Choroid plexus epithelial cell (primary cell): ENCODE measurements at places on chromosomes 3 and 15.

GRCh38 chr3:81440661-81441060, 320.8 kb downstream of the GBE1 start:
- no peak for DNase-seq

- peak; percentile 73 for DNase-seq
Measured at GRCh38 chr3:128395500-128396162, 71.1 kb downstream of the DNAJB8 start.

DNA sequence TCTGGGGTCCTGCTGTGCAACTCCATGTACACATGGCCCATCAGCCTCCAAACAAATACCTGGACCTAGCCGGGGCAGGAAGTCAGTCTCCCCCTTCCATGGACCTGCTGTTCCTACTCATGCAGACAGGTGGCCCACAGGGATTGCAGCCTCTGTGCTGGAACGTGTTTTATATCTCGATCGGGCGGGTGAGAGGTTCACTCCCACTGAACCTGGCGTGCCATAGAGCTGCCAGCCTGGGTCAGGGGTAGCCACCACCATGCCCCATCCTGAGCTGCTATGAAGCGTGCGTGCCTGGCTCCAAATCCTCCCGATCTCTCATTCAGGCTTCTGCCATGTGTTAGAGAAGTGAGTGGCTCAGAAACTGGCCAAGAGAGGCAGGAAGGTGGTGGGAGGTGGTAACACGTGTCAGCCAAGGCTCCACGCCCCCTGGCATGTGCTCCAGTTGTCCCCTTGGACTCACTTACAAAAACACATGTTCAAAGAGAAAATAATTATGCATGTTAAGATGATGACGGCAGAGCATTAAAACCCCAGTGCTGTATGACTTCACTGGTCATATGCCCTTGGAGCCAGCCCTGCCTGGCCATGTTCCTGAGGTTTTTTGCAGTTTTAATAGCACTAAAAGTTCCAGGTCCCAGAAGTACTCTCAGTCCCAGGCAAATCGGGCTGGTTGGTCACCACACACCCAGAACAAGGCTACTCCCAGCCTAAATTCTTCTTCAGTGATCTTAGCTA, 30.6 kb downstream of the CTSH start:
- DNase-seq, result peak; percentile 38

- DNase-seq, result peak; percentile 84
Measured at GRCh38 chr15:75455424-75455981, 4.0 kb upstream of the SIN3A start.

DNA sequence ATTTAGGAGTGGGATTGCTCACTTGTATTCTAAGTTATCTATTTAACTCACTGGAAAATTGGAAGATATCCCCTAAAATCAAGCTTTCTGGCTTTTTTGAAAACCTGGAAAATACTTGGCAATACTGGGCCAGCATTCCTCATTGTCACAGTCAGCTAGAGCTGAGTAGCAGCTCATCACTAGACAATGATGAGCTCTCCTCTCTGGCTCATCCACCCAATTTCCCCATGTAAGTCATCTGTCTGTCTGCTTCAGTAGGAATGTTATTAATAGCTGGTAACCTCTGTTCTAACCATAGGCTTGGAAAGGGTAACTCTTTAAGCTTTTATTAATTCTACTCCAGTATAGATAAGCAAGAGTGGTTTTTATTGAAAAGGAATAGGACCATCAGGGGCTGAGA, 39.7 kb upstream of the PIK3R4 start:
- DNase-seq, result no peak

GRCh38 chr3:54538346-54538745, 389.5 kb downstream of the LRTM1 start:
- DNase-seq, result no peak

- DNase-seq, result peak; percentile 58
Measured at GRCh38 chr3:150414258-150414657, 6.2 kb downstream of the TSC22D2 start.

DNA sequence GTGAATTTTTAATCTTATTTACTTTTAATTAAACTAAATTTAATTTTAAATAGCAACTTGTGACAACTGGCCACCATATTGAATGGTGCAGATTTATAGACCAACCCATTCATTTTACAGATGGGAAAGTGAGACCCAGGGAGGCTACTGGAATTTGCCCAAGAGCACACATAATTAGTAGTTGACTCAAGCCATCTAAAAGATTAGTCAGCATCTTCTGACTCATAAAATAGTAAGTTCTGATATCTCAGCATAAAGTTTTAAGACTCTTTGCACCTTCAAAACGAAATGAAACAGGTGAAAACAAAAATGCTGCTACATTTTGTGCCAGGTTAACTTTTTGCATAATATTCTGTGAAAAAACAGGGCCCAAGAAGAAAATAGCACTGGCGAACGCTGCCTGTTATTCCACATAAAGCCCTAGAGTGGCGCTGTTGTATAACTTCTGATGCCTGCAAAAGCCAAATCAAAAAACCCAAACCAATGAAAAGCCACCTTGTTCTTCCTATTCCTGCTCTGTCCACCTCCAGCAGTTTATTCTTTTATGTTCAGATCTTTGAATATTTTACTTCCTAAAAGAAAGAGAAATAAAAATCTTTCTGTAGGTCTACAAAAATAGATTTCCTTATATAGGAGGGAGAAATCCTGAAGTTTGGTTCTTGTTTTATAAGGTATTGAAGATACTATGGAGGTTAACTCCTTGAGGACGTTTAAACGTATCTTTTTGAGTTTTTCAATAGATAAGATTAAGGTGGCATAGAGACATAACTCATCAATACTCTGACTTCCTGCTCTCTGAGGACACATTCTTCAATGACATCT, 62.8 kb downstream of the OTOL1 start:
- peak; percentile 69 for DNase-seq

- peak; percentile 44 for DNase-seq
Measured at GRCh38 chr15:85690561-85691231, 104.0 kb downstream of the KLHL25 start.

DNA sequence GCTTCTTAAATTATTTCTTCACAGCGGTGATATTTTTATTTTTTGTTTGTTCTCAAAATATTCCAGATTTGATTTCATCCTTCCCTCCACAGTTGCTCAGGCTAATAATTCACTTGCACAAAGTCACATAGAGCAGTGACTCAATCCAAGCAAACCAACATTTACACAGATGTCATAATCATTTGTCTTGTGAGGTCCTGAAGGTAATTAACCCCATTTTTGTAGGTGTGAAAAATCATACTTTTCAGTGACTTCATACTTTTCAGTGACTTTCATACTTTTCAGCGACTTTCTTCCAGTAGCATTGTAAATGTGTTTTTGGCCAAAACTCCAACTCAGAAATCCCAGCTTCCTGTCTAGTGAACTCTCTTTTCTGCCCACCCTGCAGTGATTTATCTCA, 32.1 kb downstream of the CD200 start:
- DNase-seq, result no peak

GRCh38 chr3:58068122-58068809, 60.0 kb downstream of the FLNB start:
- DNase-seq, result no peak

DNA sequence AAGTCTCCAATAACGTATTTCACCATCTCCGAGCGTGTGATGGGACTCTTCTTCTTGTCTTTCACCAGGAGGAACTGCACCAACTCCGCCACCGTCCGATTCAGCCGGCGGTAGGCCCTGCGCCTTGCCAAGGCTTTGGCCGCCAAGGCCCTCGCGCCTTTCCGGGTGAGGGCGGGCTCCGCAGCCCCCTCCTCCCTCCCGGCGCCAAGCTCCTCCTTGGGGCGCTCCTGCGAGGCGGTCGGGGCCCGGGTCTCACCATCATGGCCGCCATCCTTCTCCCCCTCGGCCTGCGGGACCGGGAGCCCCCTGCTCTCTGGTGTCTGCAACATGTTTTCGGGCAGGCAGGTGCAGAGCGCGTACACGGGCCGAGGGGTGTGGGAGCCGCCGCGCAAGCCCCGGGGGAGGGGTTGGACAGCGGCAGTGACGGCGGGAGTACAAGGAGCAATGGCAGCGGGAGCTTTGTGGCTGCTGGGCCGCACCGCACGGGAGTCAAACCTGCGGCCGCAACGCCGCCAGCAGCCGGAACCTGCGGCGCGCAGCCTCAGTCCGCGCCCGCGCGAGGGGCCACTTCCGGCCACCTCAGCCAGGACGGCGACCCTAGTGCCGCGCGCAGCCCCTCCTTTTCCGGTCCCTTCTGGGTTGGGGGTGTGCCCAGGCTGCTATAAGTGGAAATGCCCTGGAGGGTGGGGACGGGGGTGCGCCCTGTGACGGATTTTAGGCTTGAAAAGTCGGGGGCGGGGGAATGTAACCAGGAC, at the start of gene MAGEF1:
Gene MAGEF1 (minus strand): TSS at position 572 of the 755 bp plus-strand sequence. CDS start 243 bp downstream, at position 329.
- DNase-seq, result peak; percentile 73

GRCh38 chr3:55405436-55405835, 81.7 kb downstream of the WNT5A start:
- DNase-seq, result peak; percentile 28

- DNase-seq, result no peak
Measured at GRCh38 chr3:24937780-24938179, 443.1 kb upstream of the THRB start.

DNA sequence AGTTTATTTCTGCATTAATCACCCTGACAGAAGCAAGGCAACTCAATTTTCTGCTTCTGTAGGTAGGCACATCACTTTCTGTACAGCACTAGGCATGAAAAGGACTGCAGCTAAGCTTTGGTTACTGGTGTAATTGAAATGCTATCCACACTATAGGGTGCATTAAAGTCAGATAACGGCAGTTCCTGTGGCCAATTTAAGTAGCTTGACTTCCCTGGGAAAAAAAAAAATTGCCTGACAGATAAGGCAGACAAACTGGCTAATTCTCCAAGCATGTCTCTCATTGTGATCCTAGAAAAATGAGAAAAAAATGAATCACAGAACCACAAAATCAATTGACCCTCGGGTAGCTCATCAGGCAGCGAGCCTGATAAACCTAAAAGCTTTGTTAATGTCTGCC, 151.4 kb downstream of the MEIS2 start:
- DNase-seq, result no peak

DNA sequence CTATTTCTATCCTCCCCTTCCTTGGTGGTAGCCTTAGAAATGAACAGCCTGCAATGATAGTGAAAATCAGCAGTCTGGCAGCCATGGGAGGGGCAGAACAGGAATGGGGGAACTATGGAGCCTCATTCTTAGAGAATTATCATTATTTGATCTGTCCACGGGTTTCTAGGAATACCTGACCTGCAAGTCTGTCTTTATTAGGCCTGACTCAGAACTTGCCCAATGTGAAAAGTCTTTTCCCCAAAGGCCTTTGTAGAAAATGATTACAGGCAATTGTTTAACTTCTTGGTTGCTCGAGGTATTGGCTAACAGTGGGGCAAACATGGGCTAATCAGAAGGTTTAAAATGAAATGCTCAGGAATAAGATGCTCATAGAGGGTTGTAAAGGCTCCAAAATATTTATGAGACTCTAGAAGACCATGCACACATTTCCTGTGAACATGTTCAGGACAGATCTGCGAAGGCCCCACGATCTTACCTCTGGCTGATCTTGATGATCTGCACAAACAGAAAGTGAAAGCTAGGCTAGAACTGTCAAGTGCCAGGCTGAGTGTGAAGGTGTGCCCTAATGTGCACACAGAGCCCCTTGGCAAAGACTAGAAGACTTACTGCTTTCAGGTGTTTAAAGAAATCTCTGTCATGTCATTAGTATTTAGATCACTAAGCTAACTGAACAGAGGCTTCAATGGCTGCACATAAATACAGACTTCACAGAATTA, 39.6 kb upstream of the LAMP3 start:
- no peak for DNase-seq

DNA sequence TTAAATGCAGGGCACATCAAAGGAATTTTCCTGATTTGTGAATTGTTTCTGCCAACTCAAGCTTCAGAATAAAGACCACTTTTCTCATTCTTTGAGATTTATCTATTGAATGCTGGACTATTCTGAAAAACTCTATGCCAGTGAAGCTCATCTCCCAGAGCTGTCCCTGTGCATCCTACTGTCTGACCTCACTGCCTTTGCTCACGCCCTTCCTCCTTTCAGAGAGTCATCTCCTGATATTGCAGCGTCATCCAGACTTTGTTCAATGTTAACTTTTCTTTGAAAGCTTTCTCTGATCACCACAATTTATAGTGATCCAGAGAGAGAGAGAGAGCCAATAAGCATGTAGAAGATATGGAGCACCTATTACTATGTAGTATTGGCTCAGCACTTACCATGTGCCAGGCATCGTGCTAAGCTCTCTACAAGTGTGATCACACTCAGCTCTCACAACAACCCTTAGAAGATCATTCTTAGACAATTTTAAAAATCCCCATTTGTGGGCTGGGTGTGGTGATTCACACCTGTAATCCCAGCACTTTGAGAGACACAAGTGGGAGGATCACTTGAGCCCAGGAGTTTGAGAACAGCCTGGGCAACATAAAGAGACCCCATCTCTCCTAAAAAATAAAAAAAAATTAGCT, 30.2 kb upstream of the TLE3 start:
- DNase-seq, result no peak

DNA sequence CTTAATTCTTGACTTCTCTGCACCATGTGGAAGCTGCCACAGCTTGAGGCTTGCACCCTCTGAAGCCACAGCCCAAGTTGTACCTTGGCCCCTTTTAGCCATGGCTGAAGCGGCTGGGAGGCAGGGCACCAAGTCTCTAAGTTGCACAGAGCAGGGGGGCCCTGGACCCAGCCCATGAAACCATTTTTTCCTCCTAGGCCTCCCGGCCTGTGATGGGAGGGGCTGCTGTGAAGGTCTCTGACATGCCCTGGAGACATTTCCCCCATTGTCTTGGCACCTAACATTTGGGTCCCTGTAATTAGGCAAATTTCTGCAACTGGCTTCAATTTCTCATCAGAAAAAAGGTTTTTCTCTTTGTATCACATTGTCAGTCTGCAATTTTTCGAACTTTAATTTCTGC, 92.8 kb upstream of the GALNT15 start:
- no peak for DNase-seq

GRCh38 chr3:79297245-79297960, 470.4 kb downstream of the ROBO1 start:
- peak; percentile 97 for DNase-seq

DNA sequence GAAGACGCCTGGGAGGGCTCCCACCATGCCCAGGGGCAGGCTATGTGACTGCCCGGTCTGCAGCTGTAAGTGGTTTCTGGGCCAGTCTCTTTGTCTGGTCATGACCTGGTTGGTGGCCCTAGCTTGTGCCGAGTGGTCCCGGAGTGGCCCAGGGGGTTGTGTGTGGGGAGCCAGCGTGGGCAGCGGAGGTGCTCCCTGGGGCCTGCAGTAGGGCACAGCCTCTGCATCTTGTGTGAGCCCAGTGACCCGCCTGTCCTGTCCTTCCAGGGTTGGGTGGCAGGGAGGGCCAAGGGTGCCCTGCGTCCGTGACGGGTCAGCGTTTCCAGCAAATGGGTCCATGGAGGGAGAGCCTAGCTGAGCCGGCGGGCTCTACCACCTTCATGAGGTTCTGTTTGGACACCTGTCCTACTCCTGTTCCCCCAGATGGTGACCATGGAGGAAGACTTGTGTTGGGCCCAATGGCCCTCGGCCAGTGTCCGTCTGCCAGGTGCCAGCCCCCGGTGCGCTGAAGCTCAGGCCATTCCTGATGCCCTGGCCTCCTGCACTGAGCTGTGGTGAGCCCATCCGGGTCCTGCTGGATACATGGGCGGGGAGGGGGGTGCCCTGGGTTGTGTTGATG, 215.4 kb downstream of the SNRPN start:
- no peak for DNase-seq

GRCh38 chr15:32851572-32851971, 133.8 kb downstream of the GREM1 start:
- peak; percentile 85 for DNase-seq

GRCh38 chr15:45714590-45715488, 80.0 kb downstream of the SQOR start:
- DNase-seq, result peak; percentile 91

GRCh38 chr3:124360155-124360554, 368.2 kb upstream of the ROPN1 start:
- DNase-seq, result no peak

- peak; percentile 53 for DNase-seq
Measured at GRCh38 chr15:37098468-37099318, 1.7 kb downstream of the MEIS2 start.

GRCh38 chr3:106758459-106758858, 618.8 kb upstream of the CCDC54 start:
- no peak for DNase-seq
